RCC 7860 (cell line): ENCODE measurements at places on chromosomes 3 and 15.

GRCh38 chr3:150170852-150171520 lies 200.3 kb upstream of the PFN2 start:
- DNase-seq = no peak

GRCh38 chr3:11438646-11439045 lies 166.4 kb downstream of the ATG7 start:
- DNase-seq = no peak

- no peak for DNase-seq
Measured at GRCh38 chr15:27448234-27448633, 477.3 kb downstream of the GABRG3 start.

DNA sequence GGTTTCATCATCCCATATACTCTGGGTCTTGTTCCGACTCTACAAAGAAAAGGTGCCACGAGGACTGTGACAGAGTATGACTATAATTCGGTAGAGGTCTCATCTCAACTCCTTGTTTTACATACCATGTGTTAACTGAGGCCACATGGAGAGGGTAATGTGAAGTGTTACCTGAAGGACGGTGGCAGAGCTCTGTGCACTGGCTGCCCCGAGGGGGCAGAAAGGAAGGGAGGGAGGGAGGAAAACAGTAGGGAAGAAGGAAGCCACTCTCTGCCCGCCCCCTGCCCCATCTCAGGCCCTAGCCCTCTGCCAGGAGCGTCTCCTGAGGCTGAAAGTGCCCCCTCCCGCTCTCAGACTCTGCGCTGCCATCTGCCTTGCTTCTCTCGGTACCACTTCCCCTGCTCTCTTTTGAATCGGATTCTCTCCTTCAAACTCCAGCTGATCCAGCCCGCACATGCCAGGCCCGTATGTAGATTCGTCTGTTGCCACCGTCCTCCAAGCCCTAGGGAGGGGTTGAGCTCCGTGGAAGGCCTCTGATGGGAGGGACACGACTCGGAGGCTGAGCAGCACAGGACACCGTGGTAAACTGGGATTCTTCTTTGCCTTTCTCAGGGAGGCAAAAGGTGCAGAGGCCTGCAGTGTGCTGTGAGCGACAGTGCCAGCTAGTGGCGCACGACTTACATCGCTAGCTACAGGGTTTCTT lies 70.5 kb upstream of the ATP10A start:
- peak; percentile 79 for DNase-seq

DNA sequence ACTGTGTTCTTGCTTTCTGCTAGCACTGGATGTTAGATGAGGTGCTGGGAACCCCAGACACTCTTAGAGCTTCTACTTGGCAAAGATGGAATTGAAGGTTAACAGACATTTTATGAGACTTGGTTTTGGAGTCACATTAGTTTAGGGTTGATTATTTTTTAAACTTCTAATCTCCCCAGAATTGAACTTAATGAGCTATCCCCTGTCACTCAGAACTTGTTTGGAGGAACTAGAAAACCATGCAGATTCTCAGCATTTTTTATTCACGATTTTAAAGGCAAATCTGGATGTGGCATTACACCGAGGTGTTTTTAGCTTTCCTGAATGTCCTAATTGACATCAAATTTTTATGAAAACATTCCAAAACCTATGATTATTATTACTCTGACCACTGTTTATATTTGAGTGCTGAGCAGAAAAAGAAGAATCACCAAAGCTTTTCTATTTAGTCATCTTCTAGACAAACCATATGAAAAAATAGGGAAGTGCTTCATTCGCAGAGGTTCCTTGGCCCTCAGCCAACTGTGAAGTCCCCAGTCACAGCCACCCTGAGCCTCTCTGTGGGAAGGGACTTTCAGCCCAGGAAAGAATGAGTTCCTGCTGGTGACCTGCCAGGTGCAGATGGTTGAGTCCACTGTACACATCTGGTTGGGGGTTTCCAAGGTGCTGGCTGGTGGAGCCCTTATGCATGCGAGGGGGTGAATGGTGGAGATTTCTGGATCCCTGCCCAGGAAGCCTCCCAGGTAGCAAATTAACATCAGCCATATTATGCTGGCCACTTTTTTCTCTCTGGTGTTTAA lies 196.0 kb upstream of the TOPAZ1 start:
- DNase-seq = peak; percentile 55

GRCh38 chr3:112437146-112438022 lies 61.9 kb downstream of the BTLA start:
- DNase-seq = peak; percentile 23
